ENCODE measurements at places on chromosomes 2 and 18. TPM values are rescaled to one million over a fixed set of nuclear protein-coding genes. Genes with fewer than 3 reads are reported as not detected.
A peak's percentile ranks its signal among the peaks of the same experiment; 100 is the strongest.

TRIM43 gene
- total RNA-seq, result not detected

ITGA6 gene
- 67.5 TPM for total RNA-seq

CAPN14 gene
- total RNA-seq, result 0.23 TPM

ACYP2 gene
- 20.6 TPM for total RNA-seq

ABCB11 gene
- 0.08 TPM for total RNA-seq

GNLY gene
- total RNA-seq, result 9.2 TPM

GRCh38 chr2:230155359-230155758 lies 64.4 kb downstream of the SP110 start:
- no peak overlapping the region for H3K27ac ChIP-seq
- DNase-seq, result no peak
- no peaks in the 10 kb centered on the region for H3K4me1 ChIP-seq
- no peaks in the 10 kb centered on the region for H3K27me3 ChIP-seq

DNA sequence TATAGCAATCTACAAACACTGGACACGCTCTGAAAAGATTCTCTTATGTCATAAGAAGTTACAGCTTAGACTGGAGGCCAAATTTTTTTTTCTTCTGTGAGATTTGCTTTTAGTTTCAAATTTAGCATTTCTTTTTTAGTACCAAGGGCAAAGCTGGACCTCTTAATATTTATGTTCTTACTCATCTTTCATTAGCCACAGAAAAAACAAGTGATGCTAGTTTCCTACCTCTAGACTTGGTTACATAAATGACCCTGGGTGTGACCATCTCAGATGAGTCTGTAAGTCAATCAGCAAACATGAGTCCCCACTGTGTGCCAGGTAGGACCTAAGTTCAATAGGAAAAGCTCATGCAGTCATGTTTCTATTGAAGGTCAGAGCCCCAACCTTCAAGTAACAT lies 94.4 kb downstream of the MEP1B start:
- no peaks in the 10 kb centered on the region for H3K4me1 ChIP-seq
- H3K4me3 ChIP-seq, result no peak overlapping the region
- no peak for DNase-seq
- no peak overlapping the region for H3K27ac ChIP-seq
- H3K36me3 ChIP-seq, result peaks cover 5% of the 10 kb centered on the region

GRCh38 chr2:167406558-167406957 lies 518.3 kb downstream of the XIRP2 start:
- no peaks in the 10 kb centered on the region for H3K36me3 ChIP-seq
- DNase-seq, result no peak
- no peak overlapping the region for H3K4me3 ChIP-seq
- no peak overlapping the region for H3K27ac ChIP-seq
- no peaks in the 10 kb centered on the region for H3K4me1 ChIP-seq
- H3K27me3 ChIP-seq, result no peaks in the 10 kb centered on the region

GRCh38 chr18:77478646-77479442 lies 229.2 kb downstream of the GALR1 start:
- H3K27ac ChIP-seq, result no peak overlapping the region
- H3K27me3 ChIP-seq, result no peaks in the 10 kb centered on the region
- DNase-seq, result no peak
- no peaks in the 10 kb centered on the region for H3K36me3 ChIP-seq
- H3K4me1 ChIP-seq, result no peaks in the 10 kb centered on the region

GRCh38 chr18:58851856-58852255 lies 12.8 kb upstream of the ZNF532 start:
- no peak for DNase-seq
- no peak overlapping the region for H3K4me3 ChIP-seq
- no peak overlapping the region for H3K27ac ChIP-seq
- H3K27me3 ChIP-seq, result no peaks in the 10 kb centered on the region
- no peaks in the 10 kb centered on the region for H3K36me3 ChIP-seq

DNA sequence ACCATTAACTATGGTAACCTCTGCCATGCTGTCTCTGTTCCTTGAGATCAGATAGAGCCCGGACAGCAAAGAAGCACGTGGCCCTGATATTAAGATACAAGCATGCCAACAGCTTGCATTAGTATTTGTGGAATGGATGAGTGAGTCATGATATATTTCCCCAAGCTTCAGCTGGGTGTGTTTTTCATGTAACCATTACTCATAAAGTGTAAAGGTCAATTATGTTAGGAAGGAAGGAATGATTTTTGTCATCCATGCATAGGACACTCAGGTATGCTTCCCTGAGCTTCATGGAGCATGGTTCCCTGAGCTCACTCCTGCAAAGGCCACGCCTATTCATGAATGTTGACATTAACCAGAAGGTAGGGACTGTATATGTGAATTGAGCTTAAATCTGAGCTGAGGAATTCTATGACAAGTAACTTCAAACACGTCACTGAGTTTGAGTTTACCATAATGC lies 74.6 kb downstream of the ARL4C start:
- DNase-seq, result no peak
- peak overlapping the region; percentile 28 for H3K27ac ChIP-seq
- peaks cover 4% of the 10 kb centered on the region for H3K4me1 ChIP-seq

DNA sequence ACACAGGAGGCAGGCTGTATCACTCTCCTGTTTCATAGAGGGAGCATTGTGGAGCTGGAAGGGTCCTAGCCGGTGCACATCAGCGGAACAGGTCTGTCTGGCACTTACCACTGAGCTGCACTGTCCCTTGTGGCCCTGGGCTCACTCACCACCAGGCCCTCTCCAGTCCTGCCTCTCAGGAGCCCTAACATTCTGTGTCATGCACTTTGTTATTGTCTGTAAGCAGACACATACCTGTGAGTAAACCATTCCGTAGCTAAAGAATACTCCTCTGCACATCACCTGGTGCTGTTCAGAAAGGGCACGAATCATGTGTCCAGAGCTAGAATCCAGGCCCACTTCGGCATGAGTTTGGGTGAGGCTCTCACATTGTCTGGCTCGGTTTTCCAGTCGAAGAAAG lies 93.6 kb downstream of the CRIM1 start:
- DNase-seq, result no peak
- H3K36me3 ChIP-seq, result no peaks in the 10 kb centered on the region
- H3K4me1 ChIP-seq, result no peaks in the 10 kb centered on the region
- H3K4me3 ChIP-seq, result no peak overlapping the region

- no peak overlapping the region for H3K4me3 ChIP-seq
- H3K27ac ChIP-seq, result no peak overlapping the region
- no peaks in the 10 kb centered on the region for H3K36me3 ChIP-seq
- DNase-seq, result no peak
- H3K4me1 ChIP-seq, result no peaks in the 10 kb centered on the region
Observed at GRCh38 chr2:195105581-195105980, 551.4 kb upstream of the SLC39A10 start.

GRCh38 chr2:160891353-160891740 lies 268.9 kb upstream of the TANK start:
- no peak overlapping the region for H3K27ac ChIP-seq
- H3K36me3 ChIP-seq, result no peaks in the 10 kb centered on the region
- no peak overlapping the region for H3K4me3 ChIP-seq
- no peaks in the 10 kb centered on the region for H3K27me3 ChIP-seq
- H3K4me1 ChIP-seq, result peaks cover 4% of the 10 kb centered on the region

- H3K27ac ChIP-seq, result no peak overlapping the region
- no peak for DNase-seq
- H3K36me3 ChIP-seq, result peaks cover 2% of the 10 kb centered on the region
- no peak overlapping the region for H3K4me3 ChIP-seq
Observed at GRCh38 chr2:232341739-232342126, 36.8 kb upstream of the ALPP start.

GRCh38 chr2:239389414-239390329 lies 11.1 kb downstream of the HDAC4 start:
- no peak overlapping the region for H3K4me3 ChIP-seq
- H3K27ac ChIP-seq, result no peak overlapping the region
- H3K36me3 ChIP-seq, result peaks cover 29% of the 10 kb centered on the region
- H3K27me3 ChIP-seq, result no peaks in the 10 kb centered on the region

DNA sequence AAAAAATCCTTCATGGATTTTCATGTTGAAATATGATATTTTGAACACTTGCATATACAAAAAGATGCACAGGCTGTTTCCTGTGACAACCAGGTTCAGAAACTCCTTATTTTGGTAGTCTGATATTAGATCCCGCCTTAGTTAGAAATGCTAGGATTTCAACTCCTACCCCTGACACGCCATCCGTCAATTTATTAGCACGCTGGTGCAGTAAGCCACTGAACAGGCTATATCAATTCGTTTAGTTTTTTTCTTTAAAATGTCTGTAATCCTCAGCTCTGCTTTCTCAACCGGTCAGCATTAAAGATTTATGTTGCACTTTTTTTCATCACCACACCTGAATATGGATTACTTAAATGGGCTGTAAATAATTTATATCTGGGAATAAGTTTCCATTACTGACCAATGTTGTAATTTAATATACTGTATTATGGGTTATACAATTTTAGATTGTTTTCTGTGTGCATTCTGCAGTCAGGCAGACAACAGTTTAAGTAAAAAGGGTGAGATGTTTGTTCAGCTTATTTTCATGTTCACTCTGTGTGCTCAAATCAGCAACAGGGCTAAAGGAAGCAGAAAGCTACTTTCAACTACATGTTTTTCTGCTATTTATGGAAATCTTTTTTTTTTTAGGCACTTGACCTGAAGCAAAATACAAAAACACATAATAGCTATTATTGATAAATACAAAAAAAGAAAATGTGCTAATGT lies 227.7 kb downstream of the ARHGAP15 start:
- H3K36me3 ChIP-seq, result no peaks in the 10 kb centered on the region
- H3K27me3 ChIP-seq, result no peaks in the 10 kb centered on the region
- H3K4me3 ChIP-seq, result no peak overlapping the region
- H3K4me1 ChIP-seq, result no peaks in the 10 kb centered on the region
- no peak for DNase-seq
- H3K27ac ChIP-seq, result no peak overlapping the region
